ENCODE measurements at places on chromosomes 1 and 21. TPM values are rescaled to one million over a fixed set of nuclear protein-coding genes. Genes with fewer than 3 reads are reported as not detected.

UBE2U gene
- total RNA-seq: not detected

- peaks cover 80% of the 10 kb centered on the region for H3K27me3 ChIP-seq
- DNase-seq: no peak
- H3K27ac ChIP-seq: no peak overlapping the region
- peaks cover 54% of the 10 kb centered on the region for H3K4me1 ChIP-seq
Measured at GRCh38 chr1:197910120-197910991, 6.8 kb upstream of the LHX9 start.

DNA sequence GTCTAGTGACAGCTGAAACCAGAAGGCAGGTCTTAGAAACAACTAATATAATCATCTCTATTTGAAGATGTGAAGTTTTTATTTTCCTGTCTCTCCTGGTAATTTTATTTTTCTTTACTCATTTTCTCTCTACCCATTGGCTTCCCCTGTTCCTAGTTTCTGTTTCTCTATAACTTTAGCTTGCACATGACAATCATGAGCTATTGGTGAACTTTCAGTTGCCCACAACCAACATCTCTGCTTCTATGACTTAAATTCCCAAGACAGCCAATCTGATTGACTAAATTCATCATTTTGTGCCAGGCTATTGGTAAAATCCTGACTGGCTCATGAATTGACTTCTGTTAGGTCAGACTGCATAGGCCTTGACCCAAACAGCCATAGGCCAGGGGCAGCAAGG is 13.7 kb upstream of the ACADM start:
- no peak overlapping the region for H3K27ac ChIP-seq
- no peak for DNase-seq
- H3K36me3 ChIP-seq: no peaks in the 10 kb centered on the region
- peaks cover 3% of the 10 kb centered on the region for H3K27me3 ChIP-seq
- H3K4me1 ChIP-seq: no peaks in the 10 kb centered on the region

GRCh38 chr1:44806704-44807363 is at the start of gene DYNLT4:
Gene DYNLT4, minus strand, starts transcription at chr1:44807351. Its CDS starts 683 bp downstream, at chr1:44806668.
- peak within 1 kb of the TSS; percentile 35 for H3K4me3 ChIP-seq
- H3K27me3 ChIP-seq: no peaks in the 10 kb centered on the region
- H3K27ac ChIP-seq: peak within 1 kb of the TSS; percentile 98

COL6A2 gene
- 85.2 TPM for total RNA-seq
